ENCODE measurements at places on chromosomes 5 and 9. TPM values are rescaled to one million over a fixed set of nuclear protein-coding genes. Genes with fewer than 3 reads are reported as not detected.

TMOD1 gene
- total RNA-seq: 0.88 TPM

TMEM215 gene
- total RNA-seq: not detected

CDH9 gene
- 25.1 TPM for total RNA-seq

FOXD1 gene
- 2.8 TPM for total RNA-seq

SOHLH1 gene
- total RNA-seq: 0.09 TPM

UBAP1 gene
- total RNA-seq: 22.2 TPM

AP3S1 gene
- total RNA-seq: 70.1 TPM

ANKDD1B gene
- 1.1 TPM for total RNA-seq

FIBCD1 gene
- 0.40 TPM for total RNA-seq

IFNA13 gene
- total RNA-seq: not detected

PAEP gene
- total RNA-seq: not detected

SH3TC2 gene
- 51.4 TPM for total RNA-seq

BASP1 gene
- 308 TPM for total RNA-seq

WDR38 gene
- 0.32 TPM for total RNA-seq

IFNA21 gene
- total RNA-seq: not detected

PTPN3 gene
- 3.7 TPM for total RNA-seq

WNT8A gene
- 0.16 TPM for total RNA-seq

SNX30 gene
- total RNA-seq: 21.5 TPM

TMEM174 gene
- total RNA-seq: not detected

CYSRT1 gene
- 0.92 TPM for total RNA-seq

LCN1 gene
- not detected for total RNA-seq

NMRK1 gene
- 4.1 TPM for total RNA-seq

YIPF5 gene
- 72.2 TPM for total RNA-seq

ZNF483 gene
- total RNA-seq: 11.3 TPM

PRDM9 gene
- total RNA-seq: not detected

ZNF879 gene
- 2.2 TPM for total RNA-seq

SPINK13 gene
- not detected for total RNA-seq

Measured in motor neuron (in vitro differentiated cells).